ENCODE measurements at places on chromosomes 12 and 14.

DNA sequence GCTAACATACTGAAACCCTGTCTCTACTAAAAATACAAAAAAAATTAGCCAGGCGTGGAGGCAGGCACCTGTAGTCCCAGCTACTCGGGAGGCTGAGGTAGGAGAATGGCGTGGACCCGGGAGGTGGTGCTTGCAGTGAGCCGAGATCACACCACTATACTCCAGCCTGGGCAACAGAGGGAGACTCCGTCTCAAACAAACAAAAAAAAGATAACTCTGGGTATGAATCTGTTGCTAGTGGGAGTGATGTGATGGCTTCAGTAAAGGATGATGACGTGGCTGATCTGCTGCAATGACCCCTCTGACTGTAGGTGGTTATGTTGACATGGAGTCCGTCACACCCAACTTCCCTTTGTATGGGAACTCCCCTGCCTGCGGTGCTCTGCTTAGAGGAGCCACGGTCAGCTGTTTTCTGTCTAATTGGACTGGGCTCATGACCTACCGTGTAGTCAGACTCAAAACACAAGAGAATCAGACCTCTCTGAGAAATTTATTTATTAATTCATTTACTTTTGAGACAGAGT, 59.1 kb upstream of the MED13L start:
- no peak for DNase-seq

DNA sequence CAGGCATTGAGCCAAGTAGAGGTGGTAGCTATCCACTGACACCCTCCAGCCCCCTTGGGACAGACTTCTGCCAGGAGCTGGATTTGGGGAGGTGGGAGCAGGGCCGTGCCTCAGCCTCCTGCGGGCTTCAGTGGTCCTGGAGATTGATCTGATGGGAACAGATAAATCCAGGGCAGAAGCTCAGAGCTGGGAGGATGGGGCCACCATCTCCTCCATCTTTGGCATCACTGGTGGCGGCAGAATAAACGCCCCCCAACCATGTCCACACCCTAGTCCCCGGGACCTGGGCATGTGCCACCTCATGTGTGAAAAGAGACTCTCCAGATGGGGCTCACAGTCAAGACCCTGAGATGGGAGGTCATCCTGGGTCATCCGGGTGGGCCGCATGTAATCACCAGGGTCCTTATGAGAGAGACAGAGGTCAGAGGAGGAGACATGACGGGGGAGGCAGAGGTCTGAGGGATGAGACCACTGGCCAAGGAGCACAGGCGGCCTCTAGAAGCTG, 209.6 kb upstream of the RTL1 start:
- peak; percentile 37 for DNase-seq

DNA sequence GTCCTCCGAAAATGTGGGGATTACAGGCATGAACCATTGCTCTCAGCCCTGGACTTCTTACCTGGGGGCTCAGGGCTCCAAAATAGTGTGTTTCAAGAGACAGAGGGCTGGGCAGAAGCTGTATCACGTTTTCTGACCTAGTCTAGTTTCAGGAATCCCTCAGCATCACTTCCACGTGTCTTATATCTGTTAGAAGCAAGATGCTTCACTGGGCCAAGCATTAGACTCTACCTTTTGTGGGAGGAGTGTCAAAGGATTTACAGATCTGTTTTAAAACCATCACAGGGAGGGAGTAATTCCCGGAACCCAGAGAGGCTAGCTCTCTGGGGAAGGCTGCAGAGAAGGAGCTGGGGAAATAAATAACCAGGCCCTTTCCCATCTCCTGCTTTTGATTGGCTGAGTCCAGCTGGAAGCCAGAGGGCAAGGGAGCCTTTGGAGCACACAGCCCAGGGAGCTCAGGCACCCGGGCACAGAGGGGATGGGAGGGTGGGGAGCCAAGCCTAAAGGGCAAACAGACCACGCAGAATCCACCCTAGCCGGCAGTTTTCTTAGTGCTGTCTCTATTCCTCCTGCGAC, 33.3 kb upstream of the ALDH2 start:
- no peak for DNase-seq

- no peak for DNase-seq
Observed at GRCh38 chr14:98725191-98725590, 546.8 kb downstream of the BCL11B start.

DNA sequence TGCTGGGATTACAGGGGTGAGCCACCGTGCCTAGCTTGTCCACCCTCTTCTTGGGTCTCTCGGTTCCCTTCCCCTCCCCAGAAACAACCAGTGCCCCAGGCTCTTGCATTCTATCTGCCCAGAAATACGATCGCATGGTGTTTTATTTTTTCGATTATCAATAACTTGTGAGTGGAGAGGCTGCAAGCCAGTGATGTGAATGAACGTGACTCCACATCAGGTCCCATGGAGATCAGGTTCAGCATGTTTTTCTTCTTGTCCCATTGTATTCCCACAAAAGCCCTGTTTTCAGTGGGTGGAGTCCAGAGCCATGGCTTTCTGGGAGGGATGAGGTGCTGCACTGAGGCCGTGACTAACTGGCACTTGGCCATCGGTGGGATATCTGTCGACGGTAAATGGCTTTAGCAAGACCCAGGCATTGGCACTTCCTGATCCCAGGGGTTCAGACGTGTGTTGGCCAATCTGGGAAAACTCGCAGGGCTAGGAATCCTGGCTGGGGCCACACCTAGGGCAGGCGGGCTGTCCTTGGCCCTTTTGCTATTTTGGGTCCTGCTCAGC, 12.7 kb upstream of the HNF1A start:
- no peak for DNase-seq

- DNase-seq: no peak
Observed at GRCh38 chr14:55377236-55377635, 34.4 kb downstream of the ATG14 start.

- DNase-seq: no peak
Observed at GRCh38 chr12:52081263-52081733, 1.8 kb downstream of the SMIM41 start.

DNA sequence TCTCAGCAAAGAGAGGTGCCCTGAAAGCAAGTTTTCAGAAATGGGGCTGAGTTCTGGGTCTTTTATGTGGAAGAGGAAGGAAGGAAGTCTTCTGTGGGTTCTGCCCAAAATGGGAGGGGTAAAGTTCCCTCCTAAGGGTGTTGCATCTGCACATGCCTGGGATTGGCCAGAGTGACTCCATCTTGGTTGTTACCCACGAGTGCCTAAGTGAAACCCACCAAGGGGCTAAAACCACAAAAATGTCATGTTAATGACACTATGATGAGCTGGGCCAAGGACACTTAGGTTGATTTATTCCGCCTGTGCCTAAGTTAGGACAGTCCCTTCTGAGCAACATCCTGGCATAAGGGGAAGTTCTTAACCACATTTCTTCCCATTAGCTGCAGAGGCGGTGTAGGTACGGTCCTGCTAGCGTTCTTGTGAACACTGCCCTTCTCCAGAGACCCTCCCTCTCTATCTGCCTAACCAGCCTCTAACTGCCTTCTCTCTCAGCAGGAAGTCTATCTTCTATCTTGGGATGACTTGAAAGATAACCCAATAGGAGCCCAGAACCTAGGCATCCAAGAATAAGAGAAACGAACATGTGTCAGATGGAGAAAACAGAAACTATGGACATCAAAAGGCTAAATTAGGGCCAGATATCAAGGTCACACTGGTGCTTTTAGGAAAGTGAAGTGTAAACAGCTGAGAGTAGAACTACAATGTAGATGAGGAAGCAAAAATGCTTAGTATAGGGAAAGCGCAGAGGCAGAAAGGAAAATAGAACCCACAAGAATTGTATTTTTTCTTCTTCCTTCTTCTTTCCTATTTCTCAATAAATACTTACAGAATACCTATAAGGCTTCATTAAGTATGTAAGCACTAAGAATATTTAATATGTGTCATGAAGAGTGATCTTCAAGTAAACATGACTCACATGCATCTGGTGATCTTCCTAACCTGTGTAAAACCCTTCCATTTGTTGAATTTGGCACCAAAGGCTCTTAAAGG, 104.2 kb upstream of the AMN1 start:
- DNase-seq: peak; percentile 63

DNA sequence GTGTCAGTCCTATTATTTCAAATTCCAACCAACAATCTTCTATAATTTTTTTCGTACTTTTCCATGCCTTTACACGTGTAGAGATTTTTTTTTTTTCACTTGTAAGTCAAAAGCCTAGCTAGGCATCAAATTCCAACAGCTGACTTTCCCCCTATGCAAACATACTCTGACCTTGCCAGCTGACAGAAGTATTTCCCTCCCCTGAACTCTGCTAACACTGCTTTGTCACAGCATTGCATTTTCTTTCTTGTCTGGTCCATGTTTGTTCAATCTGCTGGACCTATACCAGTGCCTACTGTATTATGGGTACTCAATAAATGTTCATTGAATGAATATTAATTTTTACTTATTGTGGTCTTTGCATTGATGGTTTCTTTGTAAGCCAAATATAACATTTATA, 435.3 kb upstream of the GARIN6 start:
- no peak for DNase-seq

DNA sequence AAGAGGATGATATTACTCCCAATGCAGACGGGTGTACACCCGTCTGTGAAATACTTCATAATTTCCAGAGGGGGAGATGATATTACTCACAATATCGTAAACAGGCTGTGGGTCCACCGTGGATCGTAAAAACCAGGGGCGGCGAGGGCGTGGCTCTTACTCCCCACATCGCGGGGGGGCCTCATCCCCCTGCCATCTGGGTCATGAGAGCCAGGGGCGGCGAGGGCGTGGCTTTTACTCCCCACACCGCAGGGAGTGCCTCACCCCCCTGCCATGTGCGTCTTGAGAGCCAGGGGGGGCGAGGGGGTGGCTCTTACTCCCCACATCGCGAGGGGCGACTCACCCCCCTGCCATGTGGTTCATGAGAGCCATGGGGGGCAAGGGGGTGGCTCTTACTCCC, 86.2 kb upstream of the GNG2 start:
- no peak for DNase-seq

- DNase-seq: no peak
Observed at GRCh38 chr12:5733916-5734315, 211.1 kb downstream of the ANO2 start.

DNA sequence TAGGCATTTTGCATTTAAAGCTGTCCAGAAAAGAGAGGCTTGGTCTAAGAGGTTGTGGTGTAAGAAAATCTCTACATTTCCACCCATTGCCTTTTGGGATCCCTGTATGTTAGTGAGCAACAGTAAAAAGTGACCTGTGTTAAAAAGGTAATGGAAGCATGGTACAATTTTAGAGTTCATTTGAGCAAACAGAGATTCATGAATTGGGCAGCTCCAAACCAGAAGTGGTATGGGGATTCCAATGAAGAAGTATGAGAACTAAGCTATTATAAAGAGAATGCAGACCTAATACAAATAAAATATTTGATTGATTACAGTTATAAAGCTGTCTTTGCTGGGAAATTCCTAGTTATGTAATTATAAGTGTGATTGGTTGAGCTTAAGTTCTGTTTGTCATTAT, 907.0 kb downstream of the DIO2 start:
- no peak for DNase-seq

DNA sequence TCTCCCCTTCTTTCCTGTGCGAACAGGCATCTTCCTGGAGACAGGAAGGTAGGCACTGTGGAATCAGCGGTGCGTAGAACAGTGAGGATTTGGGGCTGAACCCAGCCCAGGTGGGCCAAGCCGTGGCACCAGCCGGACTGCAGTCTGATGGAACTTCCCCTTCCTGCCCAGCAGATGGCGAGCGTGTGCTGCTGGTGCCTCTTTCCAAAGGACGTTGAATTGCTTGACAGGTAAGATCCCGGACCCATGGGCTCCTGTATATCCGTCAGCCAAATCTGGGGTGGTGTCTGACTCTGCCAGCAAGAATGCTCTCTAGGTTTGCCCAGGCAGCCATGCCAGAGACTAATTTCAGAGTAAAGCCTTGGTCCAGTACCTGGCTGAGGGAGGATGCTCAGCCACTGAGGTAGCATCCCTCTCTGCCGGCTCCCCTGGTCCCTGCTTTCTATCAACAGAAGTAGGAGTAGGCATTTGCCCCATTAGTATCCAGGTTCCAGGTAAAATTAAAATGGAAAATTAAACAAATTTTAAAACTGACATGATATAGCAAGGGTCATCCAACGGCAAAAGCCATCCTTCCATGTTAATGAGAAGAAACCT, 21.1 kb upstream of the KCNA5 start:
- DNase-seq: peak; percentile 68

DNA sequence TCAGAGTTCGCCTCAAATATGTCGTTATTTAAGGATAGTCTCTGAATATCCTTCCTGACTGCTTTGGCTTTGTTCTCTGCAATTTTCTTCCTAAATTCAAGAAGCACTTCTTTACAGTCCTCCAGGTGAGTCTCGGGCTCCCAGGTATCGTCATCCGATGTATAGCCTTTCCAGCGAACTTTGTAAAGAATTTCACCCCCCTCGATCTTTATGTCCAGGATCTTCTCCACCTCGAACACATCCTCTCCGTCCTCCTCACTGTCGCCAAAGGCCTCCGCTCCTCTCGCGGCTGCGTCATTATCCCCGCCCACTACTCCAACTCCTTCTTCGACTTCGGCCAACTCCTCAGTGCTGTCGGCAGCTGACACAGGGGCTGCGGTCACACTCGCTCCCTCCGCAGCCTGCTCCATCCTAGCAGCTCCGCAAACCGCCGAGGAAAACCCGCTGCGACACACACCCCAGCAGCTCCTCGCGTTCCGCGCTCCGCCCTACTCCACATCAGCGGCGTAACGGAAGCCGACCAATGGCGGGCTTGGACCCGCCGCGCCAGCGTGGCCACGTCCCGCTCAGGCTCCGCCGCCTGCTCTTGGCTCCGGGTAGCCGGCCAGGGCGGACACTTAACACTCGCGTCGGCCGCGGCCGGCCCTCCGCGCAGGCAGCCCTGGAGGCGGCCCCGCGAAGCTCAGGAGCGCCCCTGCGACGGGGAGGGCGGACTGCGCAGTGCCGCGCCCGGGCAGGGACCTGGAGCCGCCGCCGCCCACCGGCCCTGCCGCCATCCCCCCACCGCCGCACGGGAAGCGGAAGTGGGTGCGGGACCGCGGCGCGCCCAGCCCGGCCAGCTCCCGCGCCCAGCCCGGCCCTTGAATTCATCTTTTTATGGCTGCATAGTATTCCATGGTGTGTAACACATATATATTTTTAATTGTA, 4.1 kb downstream of the CD163L1 start:
- peak; percentile 82 for DNase-seq

DNA sequence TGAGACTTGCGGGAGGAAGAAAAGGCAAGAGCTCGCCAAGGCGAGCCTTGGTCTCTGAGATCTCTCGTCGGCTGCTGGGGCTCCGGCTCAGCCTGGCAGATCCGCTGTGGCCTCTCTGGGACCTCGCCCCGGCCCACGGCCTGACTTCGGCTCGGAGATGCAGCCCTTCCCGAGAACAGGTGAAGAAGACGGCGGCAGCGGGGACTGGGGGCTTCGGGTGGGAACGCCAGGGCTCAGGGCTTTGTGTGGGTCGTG, 6.0 kb upstream of the HOXC9 start:
- no peak for DNase-seq

- no peak for DNase-seq
Observed at GRCh38 chr14:103061482-103061976, 4.2 kb upstream of the CDC42BPB start.

GRCh38 chr14:35078082-35078481, 32.0 kb downstream of the FAM177A1 start:
- DNase-seq: no peak

GRCh38 chr14:54769951-54770863, 132.4 kb downstream of the GCH1 start:
- no peak for DNase-seq

GRCh38 chr14:55730592-55731310, 150.7 kb downstream of the KTN1 start:
- no peak for DNase-seq
